ENCODE measurements at places on chromosomes 1 and 21. TPM values are rescaled to one million over a fixed set of nuclear protein-coding genes. Genes with fewer than 3 reads are reported as not detected.
A peak's percentile ranks its signal among the peaks of the same experiment; 100 is the strongest.

- no peak for DNase-seq
These were observed 8.4 kb upstream of the ATXN7L2 start for GRCh38 chr1:109475261-109475660.

DNA sequence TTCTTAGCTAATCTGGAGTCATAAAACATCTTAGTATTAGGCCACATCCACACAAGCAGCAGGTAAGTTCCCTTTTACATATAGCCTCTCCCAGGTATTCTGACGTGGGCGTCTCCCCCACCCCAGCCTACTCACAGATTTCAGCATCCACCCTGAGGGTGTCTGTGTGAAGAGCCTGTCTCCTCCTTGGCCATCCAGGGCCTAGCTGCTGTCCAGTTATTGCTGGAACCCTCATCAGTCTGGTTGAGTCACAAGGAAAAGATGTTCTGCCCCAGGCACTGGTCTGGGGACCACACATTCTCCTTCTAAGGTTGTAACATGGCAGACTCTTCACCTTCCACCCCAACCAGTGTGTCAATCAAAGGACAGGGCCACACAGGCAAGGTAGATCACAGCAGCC lies 57.6 kb downstream of the ETS2 start:
- no peak for DNase-seq

The LCE2B gene
- not detected for polyA plus RNA-seq

DNA sequence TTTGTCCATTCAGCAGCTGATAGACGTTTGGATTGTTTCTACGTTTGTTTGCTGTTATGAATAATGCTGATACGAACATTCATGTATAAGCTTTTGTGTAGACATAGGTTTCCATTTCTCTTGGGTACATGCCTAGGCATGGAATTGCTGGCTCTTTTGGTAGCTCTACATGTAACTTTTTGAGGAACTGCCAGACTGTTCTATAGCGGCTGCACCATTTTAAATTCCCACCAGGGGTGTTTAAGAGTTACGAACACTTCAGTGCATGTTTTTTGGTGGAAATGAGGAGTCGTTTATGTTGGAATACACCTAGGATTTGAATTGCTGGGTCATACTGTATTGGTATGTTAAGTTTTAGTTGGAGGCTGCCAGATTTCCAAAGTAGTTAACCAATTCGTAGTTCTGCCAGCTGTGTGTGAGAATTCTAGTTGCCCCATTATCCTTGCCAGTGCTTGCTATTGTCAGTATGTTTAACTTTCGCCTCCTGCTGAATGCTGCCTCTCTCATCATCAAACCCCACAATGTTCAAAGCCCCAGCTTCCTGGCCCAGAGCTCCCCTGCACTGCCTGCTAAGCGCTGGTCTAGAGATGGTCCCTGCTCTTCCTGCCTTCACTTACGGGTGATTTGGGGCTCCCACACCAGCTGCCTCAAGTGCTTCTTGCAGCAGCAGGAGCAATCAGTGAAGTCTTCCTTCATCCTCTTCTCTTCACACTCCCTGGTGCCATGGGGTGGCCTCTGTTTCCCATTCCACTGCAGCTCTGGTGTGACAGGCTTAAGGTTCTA lies 81.0 kb downstream of the MAN1C1 start:
- DNase-seq, result no peak

DNA sequence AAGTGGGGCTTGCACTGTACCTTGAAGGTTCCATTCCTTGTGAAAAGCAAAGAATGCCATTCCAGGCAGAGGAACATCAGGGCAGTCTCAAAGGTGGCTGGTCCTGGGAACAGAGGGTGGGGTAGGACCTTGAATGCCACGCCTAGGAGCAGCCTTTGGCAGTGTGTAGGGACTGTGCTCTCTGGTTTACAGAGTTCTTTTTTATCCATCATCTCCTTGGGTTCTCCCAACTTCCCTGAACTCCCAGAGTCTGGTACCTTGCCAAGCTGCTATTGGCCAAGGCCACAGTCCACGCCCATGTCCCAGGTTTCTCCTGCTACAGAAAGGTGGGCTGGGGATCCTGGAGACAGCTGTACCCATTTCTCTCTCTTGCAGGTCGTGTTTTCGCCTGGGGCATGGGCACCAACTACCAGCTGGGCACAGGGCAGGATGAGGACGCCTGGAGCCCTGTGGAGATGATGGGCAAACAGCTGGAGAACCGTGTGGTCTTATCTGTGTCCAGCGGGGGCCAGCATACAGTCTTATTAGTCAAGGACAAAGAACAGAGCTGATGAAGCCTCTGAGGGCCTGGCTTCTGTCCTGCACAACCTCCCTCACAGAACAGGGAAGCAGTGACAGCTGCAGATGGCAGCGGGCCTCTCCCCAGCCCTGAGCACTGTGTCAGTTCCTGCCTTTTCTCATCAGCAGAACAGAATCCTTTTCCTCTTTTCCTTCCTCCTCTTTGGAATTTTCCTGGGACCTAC lies 15.3 kb upstream of the TRNAU1AP start:
- no peak for DNase-seq

DNA sequence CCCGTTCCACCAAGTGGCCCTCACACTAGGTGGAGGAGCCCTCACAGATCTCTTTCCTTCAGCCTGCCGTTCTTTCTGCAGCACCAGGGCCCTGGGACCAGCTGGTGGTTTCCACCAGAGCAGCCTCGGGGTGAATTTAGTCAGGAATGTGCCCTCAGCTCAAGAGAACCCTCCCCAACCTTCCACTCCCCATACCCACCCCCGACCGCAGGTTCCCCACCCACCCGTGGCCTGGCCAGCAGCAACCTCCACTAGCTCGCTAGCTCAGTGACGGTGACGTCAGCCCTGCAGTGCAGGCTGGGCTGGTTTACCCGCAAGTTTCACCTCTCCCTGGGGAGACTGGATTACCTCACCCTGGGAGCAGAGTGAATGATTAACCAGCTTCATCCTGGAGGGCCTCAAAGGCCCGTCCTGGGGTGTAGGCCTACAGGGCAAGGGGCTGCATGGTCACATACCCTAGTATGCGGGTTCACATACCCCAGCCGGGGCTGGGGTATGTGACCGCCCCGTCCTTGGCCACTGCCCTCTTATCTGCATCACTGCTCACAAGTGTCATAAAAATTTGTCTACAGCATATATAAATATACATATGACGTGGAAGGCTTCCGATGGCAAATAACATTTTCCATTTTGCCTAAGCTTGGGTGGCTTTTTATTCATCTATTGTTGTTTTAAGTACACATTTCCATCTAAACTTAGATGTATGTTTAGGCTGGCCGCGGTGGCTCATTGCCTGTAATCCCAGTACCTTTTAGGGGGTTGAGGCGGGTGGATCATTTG lies 24.5 kb downstream of the ELF3 start:
- DNase-seq, result peak; percentile 99

DNA sequence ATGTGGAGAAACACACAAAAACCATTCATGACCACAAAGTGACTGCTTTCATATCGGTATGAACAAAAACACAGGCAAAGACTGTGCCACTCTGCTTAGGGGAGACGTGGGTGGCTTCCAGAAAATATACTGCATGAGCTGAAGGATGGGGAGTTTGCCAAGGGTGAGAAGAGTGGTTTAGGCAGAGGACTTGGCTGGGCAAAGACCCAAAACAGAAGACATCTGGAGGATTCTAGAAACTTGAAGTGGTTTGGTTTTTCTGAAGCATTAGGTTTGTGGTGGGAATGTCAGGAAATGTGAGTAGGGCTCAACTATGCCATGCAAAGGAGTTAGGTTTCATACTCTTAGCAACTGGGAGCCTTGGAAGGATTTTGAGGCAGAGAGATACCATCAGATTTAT lies 26.6 kb upstream of the DNM3 start:
- DNase-seq, result no peak

DNA sequence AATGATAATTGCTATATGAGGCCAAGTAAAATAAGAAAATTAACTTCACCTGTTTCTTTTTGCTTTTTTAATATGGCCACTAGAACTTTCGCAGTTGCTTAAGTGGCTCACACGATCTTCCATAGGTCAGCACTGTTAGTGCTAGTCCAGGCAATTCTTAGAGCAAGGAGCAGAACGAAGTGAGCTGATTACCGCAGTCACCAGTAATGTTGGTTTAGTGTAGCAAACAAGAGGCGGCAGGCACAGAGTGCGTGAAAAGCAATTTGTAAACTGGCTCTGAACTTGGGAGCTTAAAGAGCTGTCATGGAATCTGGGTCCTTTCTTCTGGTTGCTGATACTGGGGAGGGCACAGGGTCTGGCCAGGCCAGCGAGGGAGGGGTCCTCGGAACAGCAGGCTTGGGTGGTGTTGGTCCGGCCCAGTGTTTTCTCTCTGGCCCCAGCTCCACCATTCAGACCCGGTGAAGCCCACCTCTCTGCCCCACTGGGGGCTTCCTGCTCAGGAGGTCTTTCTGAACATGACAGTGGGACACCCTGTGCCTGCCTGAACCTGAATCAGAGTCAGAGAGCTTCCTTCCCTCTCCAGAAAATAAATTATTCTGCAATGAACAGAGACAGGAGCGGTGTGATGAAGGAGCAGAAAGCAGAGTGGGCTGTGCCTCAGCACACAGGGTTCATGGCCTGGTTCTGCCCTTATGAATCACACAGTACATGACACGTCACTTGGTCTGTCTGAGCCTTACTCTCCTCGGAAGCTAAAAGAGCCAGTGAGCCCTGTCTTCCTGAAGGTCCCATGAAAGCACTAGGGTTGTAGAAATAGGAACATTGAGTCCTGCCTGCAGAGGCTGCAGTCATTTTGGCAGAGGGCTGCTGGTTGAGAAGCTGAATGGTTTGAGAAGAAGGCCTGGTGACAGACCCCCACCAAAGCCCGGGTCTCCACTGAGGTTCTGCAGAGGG lies 11.9 kb downstream of the ETS2 start:
- DNase-seq, result no peak

The TPRG1L gene
- 81.6 TPM for polyA plus RNA-seq

The DHDDS gene
- polyA plus RNA-seq, result 35.2 TPM

The TEDDM1 gene
- 0.09 TPM for polyA plus RNA-seq

The OR2L3 gene
- polyA plus RNA-seq, result not detected

The KIF21B gene
- polyA plus RNA-seq, result 1.5 TPM

The WDR64 gene
- 0.03 TPM for polyA plus RNA-seq

The USP16 gene
- 45.1 TPM for polyA plus RNA-seq

DNA sequence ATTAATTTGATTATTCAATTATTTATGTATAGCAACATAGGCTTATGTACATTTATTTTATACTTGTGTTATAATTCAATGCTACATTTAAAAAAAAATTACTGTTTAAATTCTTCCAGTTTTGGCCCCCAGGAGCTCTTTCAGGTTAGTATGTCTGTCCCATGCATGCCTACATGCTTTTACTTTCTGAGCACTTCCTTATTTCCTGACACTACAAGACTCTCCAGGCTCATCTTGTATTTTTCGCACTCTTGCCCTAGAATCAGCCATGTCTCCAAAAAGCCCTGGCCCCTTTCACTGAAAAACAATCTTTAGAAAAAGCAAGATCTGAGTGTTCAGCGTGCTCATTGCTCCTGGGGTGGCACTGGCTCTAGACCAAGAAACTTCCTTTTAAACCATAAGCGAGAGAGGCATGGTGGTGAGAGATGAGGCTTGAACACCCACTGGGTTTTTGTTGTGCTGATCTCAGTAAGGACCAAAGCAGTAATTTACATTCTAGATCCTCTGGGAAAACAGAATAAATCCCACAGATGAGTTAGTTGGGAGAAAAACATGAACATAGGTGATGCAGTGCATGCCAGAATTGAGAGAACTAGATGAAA lies 95.0 kb downstream of the SLC30A10 start:
- no peak for DNase-seq

The APOBEC4 gene
- polyA plus RNA-seq, result 0.09 TPM

The CFHR4 gene
- not detected for polyA plus RNA-seq

- DNase-seq, result peak; percentile 37
These were observed 3.5 kb downstream of the GPATCH2 start for GRCh38 chr1:217627431-217627830.

GRCh38 chr1:227900571-227901051 lies 47.1 kb downstream of the WNT9A start:
- DNase-seq, result no peak

DNA sequence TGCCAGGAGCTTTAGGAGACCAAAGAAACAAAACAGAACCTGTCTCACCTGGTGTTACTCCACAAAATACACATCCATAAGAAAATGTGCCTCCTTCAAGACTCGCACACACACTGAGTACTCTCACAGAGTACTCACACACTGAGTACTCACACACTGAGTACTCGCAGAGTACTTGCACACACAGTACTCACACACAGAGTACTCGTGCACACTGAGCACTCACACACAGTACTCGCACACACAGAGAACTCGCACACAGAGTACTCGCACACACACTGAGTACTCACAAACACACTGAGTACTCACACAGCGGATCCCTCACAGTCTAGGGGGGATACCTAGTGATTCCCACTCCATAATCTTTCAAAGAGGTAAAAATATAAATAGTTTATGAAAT lies 40.3 kb downstream of the PCSK9 start:
- no peak for DNase-seq

- no peak for DNase-seq
These were observed 56.4 kb downstream of the CACHD1 start for GRCh38 chr1:64526312-64526711.

The BEND5 gene
- polyA plus RNA-seq, result 7.7 TPM

- DNase-seq, result no peak
These were observed 105.2 kb downstream of the EDEM3 start for GRCh38 chr1:184649451-184649888.

The ZNF648 gene
- polyA plus RNA-seq, result 0.04 TPM

GRCh38 chr1:47562147-47562546 lies 124.3 kb downstream of the FOXD2 start:
- no peak for DNase-seq

DNA sequence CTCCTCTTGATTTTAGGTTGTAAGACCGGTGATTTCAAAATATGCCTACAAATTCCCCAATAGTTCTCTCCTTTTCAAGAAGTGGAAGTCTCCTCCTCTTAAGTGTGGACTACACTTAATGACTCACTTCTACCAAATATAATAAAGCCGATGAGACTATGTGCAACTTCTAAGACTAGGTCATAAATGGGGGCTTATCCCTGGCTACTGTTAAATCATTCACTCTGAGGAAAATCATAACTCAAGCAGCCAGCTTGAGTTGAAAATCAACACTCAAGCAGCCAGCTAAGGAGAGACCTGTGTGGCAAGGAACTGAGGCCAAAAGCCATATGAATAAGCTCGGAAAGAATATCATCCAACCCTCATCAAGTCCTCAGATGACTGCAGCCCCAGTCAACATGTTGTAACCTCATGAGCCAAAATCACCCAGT lies 49.6 kb upstream of the PSMG1 start:
- peak; percentile 39 for DNase-seq

The KCNE2 gene
- 0.37 TPM for polyA plus RNA-seq

DNA sequence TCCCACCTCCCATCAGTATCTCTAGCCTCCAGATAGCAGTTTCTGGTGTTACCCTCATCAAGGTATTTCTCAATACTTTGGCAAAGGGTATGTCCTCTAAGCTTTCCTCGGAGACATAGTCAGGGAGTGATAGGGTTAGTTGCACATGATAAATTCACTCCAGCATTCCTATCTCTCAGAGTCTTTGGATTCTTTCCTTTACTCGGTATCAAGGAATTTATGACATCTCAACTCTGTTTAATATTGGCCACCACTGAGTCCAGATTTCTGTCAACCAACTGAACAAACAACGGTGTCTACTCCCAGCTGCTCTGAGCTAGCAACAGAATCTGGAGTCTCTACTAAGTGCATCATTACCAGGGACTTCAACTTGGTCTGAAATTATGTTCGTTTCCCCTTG lies 233.4 kb downstream of the TM2D1 start:
- DNase-seq, result no peak

The EFNA3 gene
- polyA plus RNA-seq, result 9.6 TPM

The OLIG2 gene
- polyA plus RNA-seq, result not detected

- no peak for DNase-seq
These were observed 126.8 kb downstream of the PEX14 start for GRCh38 chr1:10601342-10602070.

Measured in large intestine (tissue), 12 donors.